ENCODE measurements at places on chromosomes 2 and 18.
A peak's percentile ranks its signal among the peaks of the same experiment; 100 is the strongest.

GRCh38 chr2:12217175-12217574 is 470.7 kb downstream of the LPIN1 start:
- H3K27ac ChIP-seq, result no peak overlapping the region
- no peak overlapping the region for H3K4me3 ChIP-seq
- no peaks in the 10 kb centered on the region for H3K27me3 ChIP-seq
- H3K4me1 ChIP-seq, result peaks cover under 1% of the 10 kb centered on the region
- no peak for DNase-seq

DNA sequence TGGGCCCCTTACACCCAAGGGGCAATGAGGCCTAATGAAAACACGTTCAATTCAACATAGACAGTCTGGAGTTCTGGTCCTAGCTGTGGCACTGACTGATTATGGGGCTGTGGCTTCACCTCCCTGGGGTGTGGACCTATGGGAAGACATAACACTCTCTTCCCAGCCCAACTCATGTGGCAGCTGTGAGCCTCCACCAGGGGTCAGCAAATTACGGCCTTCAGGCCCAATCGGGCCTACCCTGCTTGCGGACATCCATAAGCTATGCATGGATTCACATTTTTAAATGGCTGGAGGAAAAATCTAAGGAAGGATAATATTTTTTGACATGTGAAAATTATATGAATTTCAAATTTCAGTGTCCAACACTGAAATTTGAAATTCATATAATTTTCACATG is 101.3 kb downstream of the LOXHD1 start:
- DNase-seq, result no peak
- H3K4me1 ChIP-seq, result no peaks in the 10 kb centered on the region
- H3K27me3 ChIP-seq, result no peaks in the 10 kb centered on the region
- H3K36me3 ChIP-seq, result no peaks in the 10 kb centered on the region

GRCh38 chr2:71166812-71167211 is 36.4 kb downstream of the MPHOSPH10 start:
- no peak overlapping the region for H3K4me3 ChIP-seq
- H3K27me3 ChIP-seq, result no peaks in the 10 kb centered on the region
- no peaks in the 10 kb centered on the region for H3K4me1 ChIP-seq
- no peak overlapping the region for H3K27ac ChIP-seq
- H3K36me3 ChIP-seq, result no peaks in the 10 kb centered on the region

DNA sequence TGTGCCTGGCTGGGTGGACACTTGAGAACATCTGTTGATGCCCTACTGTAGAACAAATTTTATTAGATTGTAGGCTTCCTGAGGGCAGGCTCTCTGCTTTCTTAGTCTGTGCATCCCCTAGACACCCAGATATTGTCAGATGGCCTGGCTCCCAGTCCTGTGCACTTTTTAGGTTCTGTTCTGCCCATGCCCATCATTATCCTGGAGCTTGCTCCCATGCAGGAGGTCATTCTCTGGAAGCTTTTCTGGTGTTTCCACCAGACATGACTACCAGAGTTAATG is 213.3 kb downstream of the MYCN start:
- DNase-seq, result no peak
- no peak overlapping the region for H3K27ac ChIP-seq
- no peaks in the 10 kb centered on the region for H3K4me1 ChIP-seq
- no peaks in the 10 kb centered on the region for H3K27me3 ChIP-seq

GRCh38 chr2:128489526-128490273 is 171.0 kb upstream of the HS6ST1 start:
- H3K4me1 ChIP-seq, result peaks cover 12% of the 10 kb centered on the region
- no peak overlapping the region for H3K4me3 ChIP-seq
- H3K36me3 ChIP-seq, result no peaks in the 10 kb centered on the region

- no peak for DNase-seq
- no peak overlapping the region for H3K27ac ChIP-seq
- no peaks in the 10 kb centered on the region for H3K36me3 ChIP-seq
- H3K27me3 ChIP-seq, result no peaks in the 10 kb centered on the region
- no peaks in the 10 kb centered on the region for H3K4me1 ChIP-seq
Measured at GRCh38 chr18:70363861-70364260, 75.0 kb downstream of the SOCS6 start.

- H3K27ac ChIP-seq, result no peak overlapping the region
- H3K4me3 ChIP-seq, result no peak overlapping the region
- H3K36me3 ChIP-seq, result no peaks in the 10 kb centered on the region
- no peaks in the 10 kb centered on the region for H3K4me1 ChIP-seq
- H3K27me3 ChIP-seq, result no peaks in the 10 kb centered on the region
Measured at GRCh38 chr2:6231166-6231565, 539.0 kb downstream of the SOX11 start.

DNA sequence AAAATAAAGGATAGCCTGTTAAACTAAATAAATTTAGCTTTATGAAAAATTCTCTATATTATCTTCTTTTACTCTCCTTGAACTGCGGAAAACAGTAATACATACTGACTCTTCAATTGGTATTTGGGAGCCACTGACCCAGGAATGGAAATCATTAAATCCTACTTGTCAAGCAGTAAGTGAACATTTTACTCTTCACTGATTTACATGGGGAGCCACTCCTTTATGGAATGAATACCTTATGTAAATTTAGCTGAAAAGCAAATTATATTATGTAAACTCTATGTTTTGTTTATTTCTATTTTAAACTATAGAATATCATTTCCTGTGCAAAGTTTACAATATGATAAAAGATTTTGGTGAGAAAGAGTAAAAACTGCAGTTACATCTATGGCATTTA is 85.2 kb downstream of the STRADB start:
- H3K27ac ChIP-seq, result no peak overlapping the region
- H3K27me3 ChIP-seq, result no peaks in the 10 kb centered on the region
- DNase-seq, result no peak
- no peak overlapping the region for H3K4me3 ChIP-seq

GRCh38 chr2:43133708-43134570 is 92.5 kb downstream of the ZFP36L2 start:
- H3K27ac ChIP-seq, result no peak overlapping the region
- no peak overlapping the region for H3K4me3 ChIP-seq
- DNase-seq, result peak; percentile 40
- H3K36me3 ChIP-seq, result no peaks in the 10 kb centered on the region
- H3K4me1 ChIP-seq, result no peaks in the 10 kb centered on the region

DNA sequence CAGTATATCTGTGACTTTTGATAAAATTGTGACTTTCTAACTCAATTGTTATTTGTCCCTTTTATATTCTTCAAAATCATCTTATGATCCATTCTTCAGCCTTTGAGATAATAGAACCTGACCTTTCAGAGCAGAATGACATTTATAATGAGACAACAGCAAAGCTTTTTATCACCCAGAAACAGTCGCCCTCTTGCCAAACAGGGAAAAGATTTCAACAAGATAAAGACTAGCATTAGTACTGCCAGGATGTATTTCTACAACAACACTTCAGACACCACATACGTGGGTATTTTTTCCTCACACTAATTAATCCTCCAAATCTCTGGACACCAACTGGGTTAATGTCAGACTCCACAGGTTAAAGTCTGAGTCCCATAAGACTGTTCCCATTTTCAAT is 249.0 kb downstream of the ZNF804A start:
- no peak overlapping the region for H3K27ac ChIP-seq
- H3K27me3 ChIP-seq, result no peaks in the 10 kb centered on the region
- no peak overlapping the region for H3K4me3 ChIP-seq
- no peaks in the 10 kb centered on the region for H3K4me1 ChIP-seq
- H3K36me3 ChIP-seq, result no peaks in the 10 kb centered on the region

GRCh38 chr2:6951046-6951445 is 33.8 kb downstream of the RNF144A start:
- no peak for DNase-seq
- H3K27me3 ChIP-seq, result no peaks in the 10 kb centered on the region
- H3K27ac ChIP-seq, result no peak overlapping the region
- peaks cover 16% of the 10 kb centered on the region for H3K4me1 ChIP-seq
- no peak overlapping the region for H3K4me3 ChIP-seq
- H3K36me3 ChIP-seq, result no peaks in the 10 kb centered on the region

DNA sequence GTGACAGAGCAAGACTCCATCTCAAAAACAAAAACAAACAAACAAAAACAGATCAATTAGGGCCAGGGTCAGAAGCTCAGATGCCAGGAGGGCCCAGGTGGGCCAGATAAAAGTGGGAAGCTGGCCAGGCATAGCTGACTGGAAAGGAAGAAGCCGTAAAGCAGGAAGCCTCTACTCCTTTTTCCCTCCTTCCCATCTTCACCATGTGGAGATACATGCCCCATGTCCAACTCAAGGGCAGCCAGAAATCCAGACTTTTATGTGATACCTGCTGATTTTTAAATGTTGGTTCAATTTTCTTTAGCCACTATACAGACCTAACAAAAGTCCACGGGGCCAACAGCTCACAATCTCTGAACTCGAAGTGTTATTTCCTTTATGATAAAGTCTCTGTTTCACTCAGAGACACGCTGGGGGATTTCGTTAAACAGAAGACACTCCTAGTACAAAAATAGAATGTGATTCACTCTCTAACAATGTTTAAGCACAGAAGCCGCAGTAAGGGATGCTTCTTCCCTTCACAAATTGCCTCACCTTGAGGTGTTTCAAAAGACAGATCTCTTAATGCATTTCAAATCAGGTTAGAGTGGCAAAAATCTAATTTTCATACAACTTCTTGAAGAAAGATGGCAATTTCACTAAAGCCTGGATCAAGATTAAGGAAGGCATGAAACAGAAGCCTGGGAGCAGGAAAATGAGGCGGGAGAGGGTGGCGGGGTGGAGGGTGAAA is 14.0 kb downstream of the TMEM247 start:
- no peaks in the 10 kb centered on the region for H3K4me1 ChIP-seq
- H3K27me3 ChIP-seq, result no peaks in the 10 kb centered on the region
- no peak for DNase-seq
- H3K36me3 ChIP-seq, result no peaks in the 10 kb centered on the region
- H3K27ac ChIP-seq, result no peak overlapping the region

DNA sequence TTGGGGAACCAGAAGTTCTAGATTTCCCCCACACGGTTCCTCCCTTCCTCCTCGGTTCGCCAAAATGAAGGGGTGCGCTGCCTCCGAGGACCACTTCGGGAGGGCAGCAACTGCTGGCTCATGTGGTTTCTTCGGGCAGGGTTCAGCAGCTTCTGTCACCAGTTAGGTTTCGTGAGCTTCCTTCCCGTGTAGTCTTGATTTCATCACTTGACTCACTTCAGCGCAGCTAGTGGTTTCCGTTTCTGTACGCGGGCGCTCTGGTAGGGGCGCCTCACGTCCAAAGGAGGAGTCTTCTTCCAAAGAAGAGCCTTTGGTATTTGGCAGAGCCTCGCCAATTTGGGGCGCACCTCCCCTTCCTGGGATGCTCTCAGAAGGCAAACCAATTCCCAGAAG is 485 bp upstream of the GALNT3 start:
- H3K4me3 ChIP-seq, result peak overlapping the region; percentile 71
- H3K36me3 ChIP-seq, result no peaks in the 10 kb centered on the region
- DNase-seq, result no peak
- no peaks in the 10 kb centered on the region for H3K27me3 ChIP-seq
- peaks cover 32% of the 10 kb centered on the region for H3K4me1 ChIP-seq
- peak overlapping the region; percentile 96 for H3K27ac ChIP-seq

- H3K4me3 ChIP-seq, result no peak overlapping the region
- no peaks in the 10 kb centered on the region for H3K36me3 ChIP-seq
- no peaks in the 10 kb centered on the region for H3K4me1 ChIP-seq
- DNase-seq, result no peak
- H3K27me3 ChIP-seq, result no peaks in the 10 kb centered on the region
- H3K27ac ChIP-seq, result no peak overlapping the region
Measured at GRCh38 chr2:176443946-176444345, 174.7 kb downstream of the MTX2 start.

GRCh38 chr18:52422985-52423601 is 83.1 kb downstream of the DCC start:
- peaks cover 6% of the 10 kb centered on the region for H3K4me1 ChIP-seq
- DNase-seq, result no peak
- H3K36me3 ChIP-seq, result no peaks in the 10 kb centered on the region

Data from pancreas (tissue), 10 donors.